ENCODE measurements at places on chromosomes 7 and 10.

GRCh38 chr7:15720849-15721471 is 34.5 kb upstream of the MEOX2 start:
- no peak for DNase-seq

- no peak for DNase-seq
Observed at GRCh38 chr7:37062560-37062859, 338.2 kb upstream of the AOAH start.

GRCh38 chr7:2614631-2615330 is 17.0 kb upstream of the TTYH3 start:
- DNase-seq: no peak

GRCh38 chr10:132624847-132625471 is 87.4 kb downstream of the INPP5A start:
- DNase-seq: no peak

DNA sequence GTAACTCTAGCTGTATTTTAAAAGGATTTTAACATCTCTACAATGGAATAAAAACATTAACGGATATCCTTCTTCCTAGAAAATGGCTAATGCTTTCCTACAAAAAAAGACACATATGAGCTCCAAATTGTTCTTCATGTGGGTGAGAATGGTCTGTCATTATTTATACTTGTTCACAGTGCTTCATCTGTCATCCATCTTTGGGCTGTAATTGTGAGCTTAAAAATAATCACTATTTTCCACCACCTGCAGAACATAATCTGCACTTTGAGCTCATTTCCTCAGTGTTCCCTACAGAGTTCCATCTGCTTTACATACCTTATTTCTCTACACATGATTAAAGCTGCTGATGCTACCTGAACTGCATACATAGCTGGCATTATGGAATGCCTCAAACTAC is 979.1 kb upstream of the C7orf33 start:
- DNase-seq: no peak

DNA sequence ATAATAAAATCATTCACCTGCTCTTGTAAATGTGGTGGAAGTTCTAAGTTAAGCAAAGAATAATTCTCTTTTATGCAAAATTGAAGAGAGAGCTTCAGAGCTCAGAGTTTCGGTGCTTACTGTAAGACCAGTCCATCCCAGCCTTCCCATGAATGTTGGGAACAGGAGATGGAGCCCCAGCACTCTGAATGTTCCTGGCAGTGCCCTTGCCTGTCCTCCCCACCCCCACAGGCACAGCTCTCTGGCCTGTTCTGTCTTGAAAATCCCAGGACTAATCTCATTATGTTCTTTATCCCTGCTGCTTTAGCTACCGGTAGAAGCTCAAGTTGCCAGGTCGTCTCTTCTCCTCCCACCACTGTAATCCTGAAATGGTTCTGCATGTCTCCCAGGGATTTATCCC is 29.1 kb upstream of the LHFPL3 start:
- DNase-seq: no peak

DNA sequence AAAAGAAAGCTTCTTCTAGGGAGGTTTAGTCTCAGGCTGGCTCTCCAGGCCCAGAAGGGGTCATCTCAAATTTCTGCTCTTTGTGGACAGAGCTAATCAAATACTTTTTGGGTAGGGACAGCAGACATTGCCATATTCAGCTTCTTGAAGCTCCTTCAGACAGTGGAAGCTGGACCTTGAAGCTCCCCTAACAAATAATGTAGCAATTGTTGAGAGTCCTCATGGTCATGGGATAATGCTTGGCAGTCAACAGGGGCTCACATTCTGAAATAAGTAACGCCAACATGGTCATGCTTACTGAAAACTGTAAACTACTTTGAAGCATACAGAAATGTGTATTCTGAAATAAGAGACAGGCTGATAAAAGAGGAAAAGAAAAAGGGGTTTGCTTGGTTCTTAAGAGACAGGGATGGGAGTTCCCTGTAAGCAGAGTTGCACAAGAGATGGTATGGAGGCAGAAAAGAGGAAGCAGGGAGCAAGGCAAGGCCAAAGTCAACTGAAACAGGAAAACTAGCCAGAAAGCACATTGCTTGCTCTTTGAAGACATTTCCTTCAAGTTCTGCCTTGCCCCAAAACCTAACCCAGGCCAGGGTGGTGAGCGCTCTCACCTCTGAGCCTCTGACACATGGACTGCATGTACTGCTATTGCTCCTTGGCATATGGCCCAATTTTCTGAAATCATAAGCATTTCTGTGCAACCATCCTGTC is 53.1 kb upstream of the KMT2E start:
- no peak for DNase-seq

DNA sequence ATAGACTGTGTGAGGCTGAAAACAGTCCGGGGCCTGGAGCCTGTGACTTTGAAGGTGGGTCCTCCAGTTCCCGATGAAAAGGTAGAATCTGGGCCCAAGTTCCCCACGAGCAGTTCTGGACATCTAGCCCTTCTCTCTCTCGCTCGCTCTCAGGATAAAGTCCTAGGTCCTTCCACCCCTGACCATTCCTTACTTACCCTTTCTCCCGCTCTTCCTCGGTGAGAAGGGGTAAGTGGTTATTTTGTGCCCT is 713 bp downstream of the IMMP2L start:
- DNase-seq: no peak

- no peak for DNase-seq
Observed at GRCh38 chr10:126903656-126904360, 1.4 kb upstream of the DOCK1 start.

GRCh38 chr10:20289070-20289828 is 473.0 kb downstream of the PLXDC2 start:
- DNase-seq: no peak

GRCh38 chr10:125083576-125083920 is 76.8 kb downstream of the CTBP2 start:
- no peak for DNase-seq

DNA sequence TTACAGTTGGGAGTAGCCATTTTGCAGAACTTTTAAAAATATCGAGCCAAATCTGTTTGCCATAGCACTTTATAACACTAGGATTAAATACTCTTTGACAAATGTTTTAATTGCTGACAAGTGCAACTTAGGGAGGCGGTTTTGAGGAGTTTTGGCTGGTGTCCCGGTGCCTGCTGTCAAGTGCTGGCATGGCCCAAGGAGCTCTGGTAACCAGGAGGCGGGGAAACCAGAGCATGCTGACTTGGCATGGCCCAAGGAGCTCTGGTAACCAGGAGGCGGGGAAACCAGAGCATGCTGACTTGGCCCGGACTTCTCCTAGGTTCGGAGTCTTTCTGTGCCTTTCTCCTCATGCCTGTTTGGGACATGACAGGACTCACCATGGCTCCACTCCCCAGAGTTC is 30.8 kb upstream of the ZNF32 start:
- DNase-seq: no peak

DNA sequence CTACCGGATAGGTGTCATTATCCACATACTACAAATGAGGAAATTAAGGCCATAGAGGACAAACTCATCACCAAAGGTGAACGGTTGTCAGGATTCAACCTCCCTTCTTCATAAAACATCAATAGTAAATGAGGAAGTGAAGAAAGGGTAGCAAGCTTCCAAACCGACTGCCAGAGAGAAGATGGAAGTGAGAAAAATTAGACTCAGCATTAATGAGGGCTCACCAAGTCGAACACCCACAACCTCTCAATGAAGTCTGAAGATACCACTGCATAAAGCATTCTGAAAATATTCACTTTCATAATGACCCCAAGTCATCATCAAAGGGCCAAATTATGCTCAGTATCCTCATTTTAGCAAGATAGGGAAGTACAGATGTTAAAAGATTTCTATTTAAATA is 29.6 kb downstream of the ABCB4 start:
- DNase-seq: no peak

DNA sequence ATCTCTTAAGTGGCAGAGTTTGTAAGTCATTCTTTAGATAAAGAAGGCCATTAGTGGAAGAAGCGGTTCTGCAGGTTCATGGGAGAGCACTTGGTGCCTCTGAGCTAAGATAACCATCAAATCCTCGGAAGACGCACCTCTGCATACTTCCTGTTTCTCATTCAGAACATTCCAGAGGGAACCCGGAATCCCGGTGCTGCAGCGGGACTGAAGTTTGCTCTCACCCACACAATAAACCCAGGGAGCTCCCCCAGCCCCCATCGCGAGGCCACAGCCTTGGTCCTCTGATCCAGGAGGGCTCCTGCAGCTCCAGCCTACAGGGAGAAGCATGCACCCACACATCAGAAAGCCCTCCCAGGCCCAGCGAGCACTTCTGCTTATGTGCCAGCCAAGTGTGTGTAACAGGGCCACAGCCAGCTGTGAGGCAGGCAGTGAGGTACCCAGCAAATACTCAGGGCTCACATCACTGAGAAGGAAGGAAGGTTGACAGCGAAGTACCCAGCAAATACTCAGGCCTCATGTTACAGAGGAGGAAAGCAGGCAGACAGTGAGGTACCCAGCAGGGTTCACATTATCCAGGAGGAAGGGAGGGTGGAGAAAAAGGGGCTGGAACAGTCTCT is 142.4 kb downstream of the DIP2C start:
- DNase-seq: no peak

- DNase-seq: no peak
Observed at GRCh38 chr7:24871770-24872169, 108.2 kb downstream of the OSBPL3 start.

Measured in left renal pelvis (tissue), 4 donors.